Left renal cortex interstitium (tissue), 4 donors: ENCODE measurements at places on chromosomes 3 and 15.
A peak's percentile ranks its signal among the peaks of the same experiment; 100 is the strongest.

GRCh38 chr3:126212620-126213378 is 32.4 kb upstream of the ALDH1L1 start:
- DNase-seq: peak; percentile 67

DNA sequence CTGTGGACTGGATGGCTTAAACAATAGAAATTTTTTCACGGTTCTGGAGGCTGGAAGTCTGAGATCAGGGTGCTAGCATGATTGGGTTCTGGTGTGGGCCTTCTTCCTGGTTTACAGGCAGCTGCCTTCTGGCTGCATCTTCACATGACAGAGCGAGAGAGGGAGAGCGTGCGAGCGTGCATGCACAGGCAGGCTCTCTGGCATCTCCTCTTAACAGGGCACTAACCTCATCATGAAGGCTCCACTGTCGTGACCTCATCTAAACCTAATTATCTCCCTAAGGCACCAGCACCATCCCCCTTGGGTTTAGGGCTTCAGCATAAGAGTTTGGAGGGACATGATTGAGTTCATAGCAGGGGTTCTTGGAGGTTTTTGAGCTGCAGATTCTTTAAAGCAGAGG is 292.0 kb upstream of the C2CD4B start:
- no peak for DNase-seq

DNA sequence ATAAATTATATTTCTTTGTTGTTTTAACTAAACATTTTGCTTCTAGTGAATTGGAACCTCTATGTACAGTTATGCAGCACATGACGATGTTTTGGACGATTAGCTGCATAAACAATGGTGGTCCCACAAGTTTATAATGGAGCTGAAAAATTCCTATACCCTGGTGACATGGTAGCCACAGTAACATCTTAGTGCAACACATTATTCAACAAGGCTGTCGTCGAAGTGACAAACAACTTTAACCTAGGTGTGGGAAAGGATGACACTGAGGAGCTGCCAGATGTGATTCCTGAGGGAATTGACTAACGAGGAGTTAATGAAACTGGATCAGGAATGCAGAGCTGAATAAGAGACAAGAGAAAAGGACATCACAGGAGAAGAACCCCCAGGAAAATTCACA is 588.9 kb upstream of the EPHA6 start:
- no peak for DNase-seq

DNA sequence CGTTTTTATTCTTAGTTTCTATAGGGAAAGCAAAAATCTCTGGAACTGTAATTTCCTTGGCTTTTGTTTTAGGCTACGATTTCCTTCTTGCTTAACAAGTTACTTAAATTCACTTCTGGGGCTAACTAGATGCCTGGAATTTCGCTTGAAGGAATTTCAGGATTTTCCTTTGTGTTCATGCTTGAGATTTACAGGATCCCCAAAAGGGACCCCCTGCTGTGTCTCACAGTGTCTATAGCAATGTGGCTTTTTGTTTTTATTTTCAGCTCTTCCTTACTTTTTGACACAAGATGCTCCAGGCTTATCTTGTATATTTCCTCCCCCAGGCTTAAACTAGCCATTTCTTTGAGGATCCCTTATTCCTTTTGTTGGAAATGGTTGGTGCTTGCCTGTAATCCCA is 95.5 kb upstream of the DPPA4 start:
- no peak for DNase-seq

GRCh38 chr15:35565901-35566300 is 19.9 kb upstream of the DPH6 start:
- no peak for DNase-seq

DNA sequence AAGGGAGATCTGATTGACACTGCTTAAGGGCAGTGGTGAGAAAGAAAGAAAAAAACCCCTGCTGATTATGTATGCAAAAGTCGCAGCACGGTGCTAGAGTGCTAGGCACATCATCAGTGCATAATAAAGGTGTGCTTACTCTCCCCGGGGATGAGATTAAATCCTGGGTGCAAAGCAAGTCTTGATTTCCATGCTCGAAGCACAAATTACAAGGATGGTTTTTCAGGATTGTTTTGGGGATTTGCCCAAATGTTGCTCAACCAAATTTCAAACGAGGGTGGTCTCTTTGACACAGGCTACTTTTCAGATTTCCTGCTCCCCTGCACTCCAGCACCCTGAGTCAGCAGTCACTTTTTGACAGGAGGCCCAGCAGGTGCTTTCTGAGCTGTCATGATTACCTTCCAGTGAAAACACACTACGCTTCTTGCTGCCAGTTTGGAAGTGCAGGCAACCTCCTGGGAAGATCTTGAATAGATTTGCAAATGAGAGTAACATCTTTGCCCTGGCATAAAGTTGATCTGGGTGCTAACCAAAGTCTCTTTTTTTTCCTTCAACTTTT is 167.5 kb upstream of the TRIM42 start:
- no peak for DNase-seq

DNA sequence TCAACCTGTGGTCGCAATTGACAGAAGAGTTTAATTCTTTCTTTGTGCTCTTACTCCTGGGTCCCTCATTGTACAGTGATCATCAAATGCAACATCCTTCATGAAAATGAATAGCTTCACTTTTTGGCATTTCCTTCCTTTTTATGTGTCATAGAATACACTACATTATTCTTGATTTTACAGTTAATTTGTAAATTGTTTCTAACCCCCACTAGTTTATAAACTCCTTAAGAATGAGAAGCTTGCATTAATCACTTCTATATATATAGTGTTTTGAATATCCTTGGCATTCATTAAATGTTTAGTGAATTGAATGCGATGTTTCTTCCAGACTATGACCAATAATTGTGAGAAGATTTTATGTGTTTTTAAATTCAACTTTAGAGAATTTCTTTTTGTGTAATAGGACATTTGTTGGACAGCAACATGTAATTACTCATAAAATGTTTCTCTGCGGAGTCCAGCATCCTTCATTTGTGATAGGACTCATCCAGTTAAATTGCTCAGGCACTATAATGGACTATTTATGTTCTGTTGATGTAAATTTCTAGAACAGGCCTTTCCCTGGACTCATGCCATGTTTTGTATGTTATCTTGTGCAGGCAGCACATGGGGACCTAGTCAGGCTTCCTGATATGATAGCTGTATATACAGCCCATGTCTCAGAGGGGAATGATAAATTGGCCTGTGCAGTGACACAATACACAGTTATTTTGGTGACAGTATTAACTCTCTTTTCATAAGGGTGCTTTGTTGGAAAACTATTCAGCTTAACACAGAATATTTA is 51.3 kb downstream of the MBNL1 start:
- no peak for DNase-seq

DNA sequence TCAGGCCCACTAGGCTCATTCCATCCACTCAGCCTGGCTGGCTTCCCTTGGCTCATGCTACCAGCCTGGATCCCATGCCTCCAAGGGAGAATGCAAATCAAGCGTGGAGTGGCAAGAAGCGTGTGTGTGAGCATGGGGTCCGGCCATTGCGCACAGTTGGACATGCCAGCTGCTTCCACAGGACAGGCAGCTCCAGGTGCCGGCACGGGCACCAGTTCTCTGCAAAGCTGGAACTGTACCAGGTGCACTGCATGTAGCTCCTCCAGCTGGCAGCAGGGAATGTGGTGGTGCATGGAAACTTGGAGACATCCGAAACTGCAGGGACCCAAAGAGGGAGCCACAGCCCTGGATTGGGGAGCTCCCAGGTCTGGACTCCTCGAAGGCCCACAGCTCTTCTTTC is 449.8 kb downstream of the EPHA6 start:
- no peak for DNase-seq

DNA sequence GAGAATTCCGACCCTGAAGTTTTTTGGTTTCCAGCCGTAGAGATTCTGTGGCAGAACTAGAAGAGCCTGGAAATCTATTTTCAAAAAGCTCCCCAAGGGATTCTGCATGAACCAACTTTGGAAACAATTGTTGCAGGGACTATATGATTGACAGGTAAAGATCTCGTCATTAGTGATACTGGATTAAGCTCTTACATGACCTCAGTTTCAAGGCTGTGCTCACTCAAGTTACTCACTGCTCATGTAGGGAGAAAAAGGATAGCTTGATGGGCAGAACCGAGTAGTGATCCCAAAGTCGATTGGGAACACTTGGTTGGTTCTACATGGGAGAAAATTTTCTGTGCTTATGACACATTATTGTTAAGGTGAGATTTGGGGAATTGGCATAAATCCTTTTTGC is 142.3 kb upstream of the RASGRP1 start:
- no peak for DNase-seq

DNA sequence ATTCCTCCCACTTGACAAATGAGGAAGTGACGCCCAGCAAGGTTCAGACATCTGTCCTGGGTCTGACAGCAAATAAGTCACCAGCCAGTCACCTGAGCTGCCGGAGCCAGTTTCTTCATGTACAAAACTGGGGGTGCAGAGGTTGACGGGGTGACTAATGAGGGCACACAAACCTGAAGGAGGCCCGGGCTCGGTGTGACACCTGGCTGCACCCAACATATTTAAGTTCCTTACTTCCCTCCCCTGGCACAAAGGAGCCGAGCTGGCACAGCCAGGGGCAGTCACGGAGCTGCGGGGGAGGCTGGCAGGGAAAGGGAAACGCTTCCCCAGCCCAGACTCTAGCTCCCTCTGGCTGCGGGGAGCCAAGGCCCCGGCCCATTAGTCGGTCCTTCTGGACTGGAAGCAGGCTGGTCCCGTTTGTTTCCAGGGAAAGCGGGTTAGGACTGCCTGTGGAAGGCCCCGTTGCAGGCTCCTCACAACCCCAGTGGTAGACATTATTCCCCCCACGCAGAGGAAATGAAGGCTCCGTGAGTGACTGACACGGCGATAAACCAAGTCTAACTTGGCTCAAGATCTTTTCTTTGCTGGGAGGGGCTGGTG is 2.3 kb downstream of the FBXL22 start:
- no peak for DNase-seq

GRCh38 chr3:172140499-172141391 is 101.4 kb downstream of the FNDC3B start:
- peak; percentile 49 for DNase-seq

DNA sequence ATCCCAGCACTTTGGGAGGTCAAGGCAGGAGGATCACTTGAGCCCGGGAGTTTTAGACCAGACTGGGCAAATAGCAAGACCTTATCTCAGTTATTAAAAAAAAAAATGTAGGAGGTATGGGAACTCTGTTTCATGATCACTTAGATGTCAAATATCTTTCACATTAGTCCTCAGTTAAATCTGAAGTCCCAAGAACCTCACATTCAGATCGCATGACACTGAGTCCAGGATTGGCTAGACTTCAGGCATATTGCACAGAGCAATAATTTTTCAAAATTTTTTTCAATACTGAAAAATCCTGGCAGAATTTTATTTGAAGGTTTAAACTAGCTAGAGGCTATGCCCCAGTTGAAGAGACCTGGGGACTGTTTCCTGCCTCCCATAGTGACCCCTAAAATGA is 56.3 kb upstream of the ZNF148 start:
- DNase-seq: no peak

DNA sequence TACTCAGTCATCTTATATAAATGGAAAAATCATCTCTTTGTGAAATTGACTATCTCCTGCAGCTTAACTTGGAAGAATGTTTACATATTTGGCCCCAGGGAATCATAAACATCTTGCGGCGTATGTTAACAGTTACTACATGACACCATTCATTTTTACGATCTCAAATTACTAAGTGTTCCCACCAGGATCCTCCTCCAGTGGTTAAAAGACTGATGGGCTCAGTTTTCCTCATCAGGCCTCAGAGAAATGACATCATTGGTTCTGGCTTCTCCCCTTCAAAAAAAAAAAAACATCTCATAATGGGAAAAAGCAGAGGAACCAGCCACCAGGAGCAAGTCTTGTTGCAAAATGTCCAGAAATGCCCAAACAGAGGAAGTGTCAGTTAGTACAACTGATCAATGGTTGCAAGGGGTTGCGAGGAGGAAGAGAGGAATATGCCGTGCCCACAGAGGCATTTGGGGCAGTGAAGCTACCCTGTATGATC is 70.5 kb upstream of the LIPC start:
- DNase-seq: no peak

DNA sequence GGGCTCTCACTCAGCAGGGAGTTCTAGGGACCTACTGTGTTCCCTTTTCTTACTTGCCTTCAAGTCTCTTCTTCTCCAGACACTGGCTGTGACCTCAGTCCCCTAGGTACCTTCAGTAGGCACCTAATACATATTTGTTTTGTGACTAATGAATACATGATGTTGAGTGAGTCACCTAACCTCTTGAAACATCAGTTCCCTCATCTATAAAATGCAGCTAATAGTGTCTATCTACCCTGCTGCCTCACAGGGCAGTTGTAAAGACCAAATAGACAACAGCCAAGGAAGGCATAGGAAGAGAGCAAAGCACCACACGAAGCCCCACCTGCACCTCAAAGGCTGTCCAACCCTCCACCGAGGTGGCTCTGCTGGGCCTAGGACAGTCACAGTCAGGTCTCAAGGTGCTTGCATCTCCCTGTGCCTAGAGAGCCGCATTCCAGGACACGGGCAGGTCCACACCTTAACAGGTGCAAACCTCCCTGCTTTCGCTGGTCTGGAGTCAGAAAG is 29.1 kb downstream of the DAPK2 start:
- no peak for DNase-seq

- DNase-seq: no peak
Observed at GRCh38 chr3:42101048-42101447, 9.9 kb downstream of the TRAK1 start.

DNA sequence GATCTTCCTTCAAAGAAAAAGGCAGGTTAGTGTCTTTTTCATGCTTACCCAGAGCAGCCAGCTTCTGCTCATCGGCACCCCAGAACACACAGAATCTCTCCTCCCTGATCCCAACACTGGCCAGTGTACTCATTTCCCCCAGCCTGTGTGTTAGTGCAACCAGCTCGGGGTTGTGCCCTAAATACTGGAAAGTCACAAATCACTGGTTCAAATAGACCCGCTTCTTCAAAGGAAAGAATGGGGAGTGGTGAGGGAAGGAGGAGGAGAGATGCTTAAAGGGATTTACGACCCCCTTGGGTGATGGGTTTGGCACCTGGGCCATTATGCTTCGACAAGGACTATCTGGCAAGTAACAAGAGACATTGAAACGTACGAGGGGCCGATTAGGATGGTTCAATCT is 114.0 kb downstream of the FOXB1 start:
- DNase-seq: no peak

DNA sequence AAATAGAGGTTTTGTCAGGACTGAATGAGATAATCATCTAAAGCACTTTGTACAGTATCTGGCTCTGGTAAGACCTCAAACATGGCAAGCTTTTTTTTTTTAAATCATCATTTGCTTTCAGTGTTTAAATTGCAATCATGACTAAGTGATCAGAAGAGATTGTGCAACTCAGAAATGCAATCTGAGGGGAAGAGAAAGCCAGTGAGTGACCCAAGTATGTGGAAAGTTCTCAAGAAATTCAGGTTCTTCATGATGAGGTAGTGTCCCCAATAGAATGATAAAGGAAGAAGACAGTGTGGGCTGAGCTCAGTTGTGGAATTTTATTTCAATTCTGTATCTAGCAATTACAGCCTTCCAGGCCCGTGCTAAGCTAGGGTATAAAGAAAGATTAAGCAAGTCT is 132.2 kb upstream of the TBC1D5 start:
- DNase-seq: no peak
